Stimulated activated CD4-positive, alpha-beta T cell treated with anti-CD3 and anti-CD28 coated beads, TNF-alpha, amount 100 ng/mL, for 24 hours (primary cell): ENCODE measurements at places on chromosomes 11 and 22.

DNA sequence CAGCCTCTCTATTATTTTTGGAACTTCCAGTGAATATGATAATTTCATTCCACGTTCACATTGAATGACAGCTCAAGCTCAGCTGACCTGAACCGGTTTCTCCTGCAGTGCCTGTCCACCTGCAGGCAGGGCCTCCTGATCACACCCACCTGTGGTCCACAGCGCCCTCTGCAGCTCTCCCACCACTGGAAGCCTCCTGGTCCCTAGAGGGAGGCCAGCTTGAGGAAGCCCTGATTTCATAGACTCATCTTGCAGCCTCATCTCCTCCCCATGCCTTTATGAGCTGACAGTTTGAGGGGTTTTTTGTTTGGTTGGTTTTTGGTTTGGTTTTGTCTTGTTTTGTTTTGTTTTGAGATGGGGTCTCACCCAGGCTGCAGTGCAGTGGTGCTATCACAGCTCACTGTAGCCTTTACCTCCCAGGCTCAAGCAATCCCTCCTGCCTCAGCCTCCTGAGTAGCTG lies 29.9 kb upstream of the MALAT1 start:
- DNase-seq: no peak

GRCh38 chr22:47543447-47543846 lies 781.0 kb downstream of the TBC1D22A start:
- no peak for DNase-seq

GRCh38 chr22:50640857-50641647 lies 13.1 kb upstream of the ARSA start:
- DNase-seq: no peak

DNA sequence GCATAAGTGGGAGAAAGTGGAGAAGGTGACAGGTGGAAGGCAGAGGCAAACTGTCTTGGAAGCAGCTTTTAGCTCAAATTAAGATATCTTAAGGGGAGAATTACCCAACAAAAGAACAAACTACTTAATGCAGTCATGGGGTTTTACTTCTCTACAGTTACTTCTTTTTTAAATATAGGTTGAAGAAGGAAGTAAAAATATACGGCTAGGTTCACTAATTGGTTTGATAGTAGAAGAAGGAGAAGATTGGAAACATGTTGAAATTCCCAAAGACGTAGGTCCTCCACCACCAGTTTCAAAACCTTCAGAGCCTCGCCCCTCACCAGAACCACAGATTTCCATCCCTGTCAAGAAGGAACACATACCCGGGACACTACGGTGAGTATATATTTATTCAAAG lies 40.8 kb downstream of the PDHX start:
- DNase-seq: no peak

DNA sequence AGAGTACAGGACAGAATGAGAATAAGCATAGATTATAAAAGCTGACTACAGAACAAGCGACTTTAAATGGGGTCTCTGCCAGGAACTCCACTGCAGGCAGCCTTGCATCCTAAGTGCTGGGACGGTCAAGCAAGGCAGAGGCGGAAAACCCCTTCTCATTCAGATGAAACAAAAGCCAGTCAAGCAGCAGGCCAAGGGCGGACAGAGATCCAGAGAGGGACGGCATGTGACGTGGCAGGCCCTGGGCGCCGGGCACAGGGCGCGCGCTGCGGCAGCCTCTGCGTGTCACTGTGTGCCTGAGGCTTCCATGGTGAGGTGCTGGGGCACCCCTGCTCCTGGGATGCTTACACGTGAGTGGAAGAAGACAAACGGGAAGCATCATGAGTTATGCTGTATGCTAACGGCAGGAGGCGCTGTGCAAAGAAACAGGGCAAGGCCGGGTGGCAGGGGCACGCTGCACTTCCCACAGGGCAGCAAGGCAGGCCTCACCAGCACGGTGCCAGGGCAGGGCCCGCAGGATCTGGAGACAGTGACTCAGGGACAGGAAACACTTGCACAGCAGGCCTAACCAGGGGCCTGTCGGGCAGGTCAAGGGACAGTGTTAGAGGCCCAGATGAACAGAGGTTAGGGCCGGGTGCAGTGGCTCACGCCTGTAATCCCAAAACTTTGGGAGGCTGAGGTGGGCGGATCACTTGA lies 6.2 kb downstream of the TOLLIP start:
- DNase-seq: no peak

- no peak for DNase-seq
Measured at GRCh38 chr11:95506777-95507176, 275.8 kb upstream of the SESN3 start.

GRCh38 chr11:32428665-32429303 lies 6.6 kb downstream of the WT1 start:
- no peak for DNase-seq

DNA sequence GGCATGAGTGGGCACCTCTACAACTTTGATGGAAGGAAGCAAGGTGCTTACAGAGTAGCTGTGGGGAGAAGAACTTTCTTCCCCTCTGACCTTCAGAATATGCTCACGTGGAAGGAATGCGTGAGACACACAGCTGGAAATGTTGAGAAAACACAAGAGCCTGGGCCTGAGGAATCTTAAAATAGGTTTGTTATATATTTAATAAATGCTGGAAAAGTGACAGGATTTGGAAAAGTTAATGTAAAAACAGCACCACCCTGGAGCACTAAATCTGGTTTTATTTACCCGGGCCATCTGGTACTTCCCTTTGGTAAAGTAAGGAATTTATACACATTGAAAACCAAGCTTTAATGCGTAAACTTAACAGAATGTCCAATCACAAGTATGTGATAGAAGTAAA lies 14.0 kb upstream of the AMPD3 start:
- DNase-seq: no peak

DNA sequence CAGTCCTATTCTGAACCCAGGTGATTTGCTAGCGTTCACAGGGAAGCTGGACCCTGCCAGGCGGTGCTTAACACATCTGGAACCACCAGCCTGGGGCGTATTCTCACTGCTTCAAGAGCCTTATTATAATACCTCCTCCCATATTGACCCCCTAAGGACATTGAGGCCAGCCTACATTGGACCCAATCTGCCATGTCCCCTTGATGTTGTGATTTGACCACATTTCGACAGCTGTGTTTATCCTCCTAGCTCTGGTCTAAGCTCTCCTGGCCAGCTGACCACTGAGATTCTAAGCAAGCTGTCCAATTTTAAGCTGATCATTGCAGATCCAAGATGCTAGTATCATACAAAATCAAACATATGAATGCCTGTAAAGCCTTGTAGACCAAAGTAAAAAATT lies 148.1 kb upstream of the BLID start:
- DNase-seq: no peak

DNA sequence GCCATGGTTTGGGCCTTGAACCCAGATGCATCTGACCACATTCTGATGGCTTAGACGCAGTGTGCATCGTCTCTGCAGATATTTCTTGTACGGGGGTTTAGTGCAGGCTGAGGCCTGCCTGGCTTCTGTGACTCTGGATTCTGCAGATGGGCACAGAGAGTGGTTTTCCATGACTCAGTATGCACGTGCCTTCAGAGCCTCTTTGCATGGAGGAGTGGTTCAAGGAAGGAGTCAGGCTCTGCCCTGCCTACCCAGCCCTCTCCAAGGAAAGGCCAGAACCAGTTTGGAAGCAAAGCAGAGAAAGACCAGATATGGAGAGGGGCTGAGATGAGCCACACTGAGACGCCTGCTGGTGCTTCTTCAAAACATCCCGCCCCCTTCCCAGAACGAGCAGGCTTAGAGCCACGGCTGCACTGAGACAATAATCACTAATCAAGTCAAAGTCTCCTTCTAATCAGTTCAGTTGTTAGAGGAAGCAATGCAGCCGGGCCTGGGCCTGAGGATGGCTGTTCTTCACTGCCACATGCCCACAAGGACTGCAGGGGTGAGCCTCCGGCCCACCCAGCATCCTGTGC lies 308.9 kb downstream of the NXPE2 start:
- DNase-seq: no peak

DNA sequence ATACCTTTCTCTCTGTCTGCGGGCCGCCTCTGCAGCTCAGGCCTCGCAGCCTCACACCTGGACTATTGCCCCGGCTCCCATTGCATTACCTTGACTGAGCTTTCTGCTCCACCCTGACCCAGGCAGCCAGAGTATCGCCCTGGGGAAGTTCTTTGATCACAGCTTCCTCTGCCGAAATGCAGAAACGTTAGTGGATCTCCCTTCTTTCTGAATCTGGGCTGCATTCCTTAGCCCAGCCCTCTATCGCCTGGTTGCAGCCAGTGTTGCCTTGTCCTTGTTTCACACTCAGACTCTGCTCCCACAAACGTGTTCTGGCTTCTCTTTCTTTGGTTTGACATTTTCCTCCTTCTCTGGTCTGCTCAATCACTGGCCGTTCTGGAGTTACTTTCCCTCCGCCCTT lies 195.7 kb downstream of the ADAMTS15 start:
- no peak for DNase-seq

DNA sequence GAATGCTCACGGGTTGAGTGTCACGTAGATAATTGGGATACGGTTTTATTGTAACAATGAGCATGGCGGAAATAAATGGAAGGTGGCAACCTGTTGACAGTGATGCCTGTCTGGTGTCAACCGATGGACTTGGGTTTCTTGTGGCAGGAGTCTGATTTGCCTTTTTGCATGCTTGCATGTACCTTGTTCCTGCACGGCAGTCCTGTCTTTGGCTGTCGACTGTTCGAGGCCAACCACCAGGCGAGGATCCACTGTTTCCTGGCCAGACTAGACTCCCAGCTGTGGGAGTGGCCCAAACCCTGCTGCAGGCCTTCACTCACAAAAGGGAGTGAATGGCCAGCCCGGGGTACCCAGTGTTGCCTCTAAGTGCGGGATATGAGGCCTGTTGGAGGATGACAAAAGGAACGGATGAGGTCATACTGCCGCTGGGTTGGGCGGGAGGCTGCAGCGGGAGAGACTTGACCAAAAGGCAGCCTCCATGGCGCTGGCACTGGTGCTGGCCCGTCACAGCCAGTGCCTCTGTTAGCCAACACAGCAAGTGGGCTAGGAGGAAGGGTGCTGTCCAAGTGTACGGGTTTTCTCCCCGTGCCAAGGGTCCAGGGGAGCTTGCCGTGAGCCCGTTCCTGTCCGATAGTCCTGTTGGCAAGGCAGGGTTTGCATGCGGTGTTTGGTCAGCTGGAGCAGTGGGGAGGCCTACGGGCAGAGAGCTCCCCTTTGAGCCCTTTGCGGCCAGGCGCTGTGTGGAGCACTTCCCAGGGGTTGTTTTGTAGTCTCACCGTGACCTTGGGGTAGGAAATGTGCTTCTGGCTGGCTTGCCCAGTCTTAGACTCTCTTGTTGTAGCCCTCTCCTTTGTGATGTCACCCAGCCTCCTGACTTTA lies 974 bp downstream of the DGCR8 start:
- DNase-seq: no peak

GRCh38 chr11:82889133-82890001 lies 10.9 kb downstream of the PRCP start:
- no peak for DNase-seq
